Stimulated activated CD4-positive, alpha-beta T cell treated with anti-CD3 and anti-CD28 coated beads, TNF-alpha, amount 100 ng/mL, for 48 hours (primary cell): ENCODE measurements at places on chromosomes 11 and 22.

DNA sequence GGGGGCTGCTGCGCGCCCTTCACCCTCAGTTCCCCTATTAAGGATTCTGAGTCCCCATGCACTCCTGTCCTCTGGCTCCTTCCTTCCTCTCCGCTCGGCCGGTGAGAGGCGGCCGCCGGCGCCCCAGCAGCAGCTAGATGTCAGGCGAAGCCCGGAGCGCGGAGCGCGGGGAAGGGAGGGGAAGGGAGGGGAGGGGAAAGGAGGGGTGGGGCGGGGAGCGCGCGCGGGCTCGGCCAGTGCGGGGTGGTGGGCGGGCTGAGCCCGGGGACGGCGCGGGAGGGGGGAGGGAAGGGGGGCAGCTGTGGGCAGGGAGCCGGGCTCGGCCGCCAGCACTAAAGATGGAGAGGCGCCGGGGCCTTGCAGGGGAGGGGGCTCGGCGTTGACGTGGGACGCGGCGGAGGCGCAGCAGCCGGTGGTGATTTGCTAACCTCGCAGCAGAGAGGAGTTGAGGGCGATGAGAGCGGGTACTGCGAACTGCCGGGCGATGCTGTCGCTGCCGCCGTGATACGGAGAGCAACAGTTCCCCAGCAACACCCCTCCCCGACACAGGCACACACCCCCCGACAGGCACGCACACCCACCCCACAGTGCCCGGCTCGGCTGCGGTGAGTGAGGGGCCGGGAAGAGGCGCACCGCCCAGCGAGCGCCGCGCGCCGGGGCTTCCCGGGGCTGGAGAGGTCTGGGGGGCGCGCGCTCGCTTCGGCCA is at the start of gene ZBTB16:
Gene ZBTB16 (plus strand): TSS at position 434 of the 706 bp plus-strand sequence. CDS start 3,590 bp downstream, outside the sequence.
- no peak for DNase-seq

DNA sequence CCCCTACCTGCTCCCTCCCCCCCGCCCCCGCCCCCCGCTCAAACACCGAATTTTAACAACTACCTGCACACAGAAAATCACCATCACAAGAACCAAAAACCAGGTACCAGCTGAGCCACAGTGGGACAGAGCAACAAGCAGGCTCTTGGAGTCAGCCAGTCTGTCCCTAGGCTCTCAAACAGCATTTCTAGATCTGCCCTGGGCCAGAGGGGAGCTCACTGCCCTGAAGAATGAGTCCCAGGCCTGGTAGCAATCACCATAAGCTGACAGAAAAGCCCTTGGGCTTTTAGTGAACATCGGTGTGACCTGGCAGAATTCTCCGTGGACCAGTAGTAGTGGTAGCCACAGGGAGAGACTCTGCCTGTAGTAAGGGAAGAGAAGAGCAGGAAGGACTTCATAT is 58.3 kb downstream of the C11orf87 start:
- DNase-seq: no peak

- no peak for DNase-seq
Measured at GRCh38 chr11:133608496-133608895, 76.2 kb upstream of the OPCML start.

DNA sequence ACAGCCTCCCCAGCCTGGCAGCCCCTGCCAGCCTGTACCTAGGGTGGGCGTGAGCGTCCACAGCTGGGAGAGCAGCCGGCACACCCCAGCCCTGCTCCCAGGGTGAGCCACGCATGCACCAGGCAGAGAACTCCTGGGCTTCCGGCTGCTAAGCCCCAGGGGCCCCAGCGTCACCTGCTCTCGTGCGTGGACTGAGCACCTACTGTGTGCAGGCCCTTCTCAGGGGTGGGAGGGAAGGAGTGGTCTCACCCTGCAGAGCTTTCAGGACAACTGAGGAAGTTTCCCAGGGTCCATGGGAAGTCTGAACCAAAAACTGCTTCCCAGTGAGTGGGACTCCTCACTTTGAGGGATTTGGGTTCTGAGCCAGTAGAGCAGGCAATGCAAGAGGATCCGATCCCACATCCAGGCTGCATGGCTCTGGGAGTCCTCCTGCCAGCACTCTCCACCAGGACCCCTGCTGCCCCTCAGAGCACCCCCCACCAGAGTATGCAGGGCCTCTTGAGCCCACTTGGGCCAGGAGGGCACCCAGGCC is 47.1 kb upstream of the PRODH start:
- DNase-seq: no peak

DNA sequence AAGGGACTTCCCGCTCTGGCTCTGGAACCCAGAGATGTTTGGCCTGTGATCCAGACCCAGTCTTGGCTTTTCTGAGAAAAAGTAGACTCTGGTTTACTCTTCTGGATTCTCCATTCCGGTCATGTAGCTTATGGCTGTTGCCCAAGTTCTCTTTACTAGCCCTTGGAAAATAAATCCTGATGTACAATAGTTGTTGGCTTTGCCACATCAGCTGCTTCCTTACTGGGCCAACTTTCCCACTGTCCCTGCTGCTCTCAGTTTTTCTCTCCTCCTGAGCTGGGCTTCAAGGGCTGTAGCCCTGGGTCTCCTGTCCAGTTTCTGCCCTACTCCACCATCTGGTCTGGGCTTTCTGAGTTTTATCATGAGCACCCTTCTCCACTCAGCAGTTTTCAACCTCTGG is 12.5 kb downstream of the PATZ1 start:
- no peak for DNase-seq

GRCh38 chr11:64534950-64535349 is 56.1 kb upstream of the SLC22A12 start:
- DNase-seq: no peak

DNA sequence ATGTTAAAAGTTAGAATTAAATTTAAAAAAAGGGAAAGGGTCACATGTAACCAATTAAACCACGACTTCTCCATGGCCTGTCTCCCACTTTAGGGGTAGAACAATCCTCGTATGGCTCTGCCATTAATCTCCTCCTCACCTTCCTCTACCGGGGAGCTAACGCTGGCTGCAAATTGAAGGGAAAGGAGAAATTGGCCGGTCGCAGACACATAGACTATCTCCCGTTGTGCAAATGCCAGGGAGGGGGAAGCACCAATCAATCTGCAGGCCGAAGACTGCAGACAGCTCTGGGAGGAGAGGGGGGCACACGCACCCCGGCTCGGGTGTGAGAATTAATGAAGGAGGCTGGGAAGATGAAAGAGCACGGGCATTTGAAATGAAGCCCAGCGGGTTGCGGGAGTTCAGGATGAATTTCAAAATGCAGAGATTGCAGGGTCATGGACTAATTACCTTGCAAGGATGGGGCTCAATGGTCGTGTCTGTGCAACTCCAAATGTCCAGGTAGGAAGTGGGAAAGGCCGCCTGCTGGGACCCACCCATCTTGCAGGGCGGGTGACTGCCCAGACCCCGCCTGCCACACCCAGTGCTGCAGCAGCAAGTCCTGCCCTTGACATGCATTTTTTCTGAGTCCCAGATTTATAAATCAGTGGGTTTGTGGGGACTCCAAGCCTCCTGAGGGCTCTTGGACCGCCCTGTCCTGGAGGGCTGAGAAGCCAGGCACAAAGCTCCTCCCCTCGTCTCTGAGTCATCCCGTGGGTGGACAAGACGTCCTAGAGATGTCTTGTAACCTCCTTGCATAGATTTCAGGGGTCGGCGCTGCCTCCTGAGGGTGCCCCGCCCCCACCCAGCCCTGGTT is 534.2 kb downstream of the TBC1D22A start:
- DNase-seq: no peak

- DNase-seq: no peak
Measured at GRCh38 chr22:21099578-21099977, 53.8 kb downstream of the LRRC74B start.

GRCh38 chr11:72578991-72579815 is 95.0 kb downstream of the PDE2A start:
- no peak for DNase-seq

- DNase-seq: no peak
Measured at GRCh38 chr11:81237139-81237538, 1496.5 kb downstream of the FAM181B start.

DNA sequence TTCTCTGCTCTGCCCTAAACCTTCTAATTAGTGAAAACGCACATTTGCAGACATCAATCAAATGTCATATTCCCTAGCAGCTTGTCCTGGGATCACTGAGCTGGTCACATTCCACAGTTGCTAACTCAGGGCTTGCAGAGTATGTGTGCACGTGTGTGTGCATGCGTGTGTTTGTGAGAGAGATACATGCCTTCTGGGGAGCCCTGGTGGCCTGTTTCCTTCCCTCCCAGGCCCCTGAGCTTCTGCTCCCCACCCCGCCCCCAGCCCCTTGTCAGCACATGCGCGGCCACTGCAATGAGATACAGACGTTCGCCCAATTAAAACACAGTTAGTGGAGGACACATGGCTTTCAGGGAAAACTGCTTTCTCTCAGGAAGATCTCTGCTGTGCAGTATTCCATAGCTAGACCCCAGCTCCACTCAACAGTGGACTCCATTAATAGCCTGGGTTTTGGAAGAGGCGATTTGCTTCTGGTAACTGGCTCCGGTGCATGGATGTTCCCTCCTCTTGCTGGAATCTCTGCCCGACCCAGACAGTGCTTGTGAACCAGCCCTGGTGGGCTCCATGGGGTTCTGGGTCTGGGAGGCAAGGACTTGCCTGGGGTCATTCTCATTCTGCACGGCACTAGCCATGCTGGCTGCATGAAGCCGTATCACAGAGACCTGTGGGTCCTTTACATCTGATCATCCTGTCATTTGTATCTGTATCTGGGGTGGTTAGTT is 17.7 kb downstream of the LRP5 start:
- DNase-seq: no peak

DNA sequence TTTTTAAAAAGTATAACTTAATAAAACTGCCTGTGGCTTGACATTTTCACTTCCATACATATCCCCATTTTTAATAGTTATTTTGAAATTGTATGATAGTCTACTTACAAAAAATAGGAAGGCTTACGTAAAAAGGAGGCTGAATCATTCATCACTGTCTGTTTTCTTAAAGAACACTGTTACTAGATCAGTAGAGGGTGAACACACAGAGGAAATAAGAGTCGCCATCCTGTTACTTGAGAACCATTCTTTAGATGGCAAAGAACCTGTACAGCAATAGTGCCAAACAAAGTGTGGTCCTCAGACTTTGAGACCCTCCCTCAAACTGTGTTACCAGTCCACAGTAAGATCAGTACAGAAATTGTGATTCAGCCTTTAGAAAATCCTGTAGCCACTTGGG is 180.7 kb downstream of the PGR start:
- no peak for DNase-seq

- no peak for DNase-seq
Measured at GRCh38 chr11:60987577-60988277, 16.2 kb downstream of the CD6 start.

- no peak for DNase-seq
Measured at GRCh38 chr11:1737080-1737757, 13.2 kb downstream of the IFITM10 start.

- no peak for DNase-seq
Measured at GRCh38 chr11:9576701-9577381, 3.4 kb downstream of the WEE1 start.

GRCh38 chr11:68287419-68287818 is 15.6 kb upstream of the C11orf24 start:
- no peak for DNase-seq

DNA sequence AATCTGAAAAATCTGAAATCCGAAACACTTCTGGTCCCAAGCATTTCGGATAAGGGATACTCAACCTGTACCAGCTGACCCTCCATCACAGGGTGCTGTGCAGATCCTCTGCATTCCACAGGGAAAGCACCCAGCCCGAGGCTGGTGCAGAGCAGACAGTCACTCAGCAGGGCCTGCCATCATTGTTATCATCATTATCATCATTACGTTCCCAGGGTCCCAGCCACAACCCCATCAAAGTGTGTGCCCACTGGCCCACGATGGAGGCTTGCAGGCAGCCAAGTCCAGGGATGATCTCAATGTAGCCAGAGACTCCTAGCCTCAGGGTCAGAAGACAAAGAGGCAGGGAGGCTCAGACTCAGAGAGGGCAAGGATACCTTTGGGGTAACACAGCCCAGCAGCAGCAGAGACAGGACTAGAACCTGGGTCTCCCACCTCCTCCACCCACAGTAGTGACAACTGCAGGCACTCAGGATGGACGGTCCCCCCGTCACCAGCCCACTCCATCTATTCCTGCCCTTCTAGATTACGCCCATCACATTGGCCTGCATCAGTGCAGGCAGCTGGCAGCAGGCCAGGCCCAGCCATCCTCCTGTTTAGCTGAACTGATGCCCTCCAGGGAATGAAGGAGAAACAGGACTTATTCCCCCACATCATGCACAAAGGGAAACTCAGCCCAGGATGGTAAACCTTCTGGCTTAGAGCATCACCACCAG is 10.3 kb downstream of the GAL3ST1 start:
- DNase-seq: no peak

GRCh38 chr11:31870609-31871309 is 59.6 kb upstream of the PAX6 start:
- no peak for DNase-seq

GRCh38 chr11:122923302-122923701 is 40.7 kb downstream of the JHY start:
- no peak for DNase-seq

DNA sequence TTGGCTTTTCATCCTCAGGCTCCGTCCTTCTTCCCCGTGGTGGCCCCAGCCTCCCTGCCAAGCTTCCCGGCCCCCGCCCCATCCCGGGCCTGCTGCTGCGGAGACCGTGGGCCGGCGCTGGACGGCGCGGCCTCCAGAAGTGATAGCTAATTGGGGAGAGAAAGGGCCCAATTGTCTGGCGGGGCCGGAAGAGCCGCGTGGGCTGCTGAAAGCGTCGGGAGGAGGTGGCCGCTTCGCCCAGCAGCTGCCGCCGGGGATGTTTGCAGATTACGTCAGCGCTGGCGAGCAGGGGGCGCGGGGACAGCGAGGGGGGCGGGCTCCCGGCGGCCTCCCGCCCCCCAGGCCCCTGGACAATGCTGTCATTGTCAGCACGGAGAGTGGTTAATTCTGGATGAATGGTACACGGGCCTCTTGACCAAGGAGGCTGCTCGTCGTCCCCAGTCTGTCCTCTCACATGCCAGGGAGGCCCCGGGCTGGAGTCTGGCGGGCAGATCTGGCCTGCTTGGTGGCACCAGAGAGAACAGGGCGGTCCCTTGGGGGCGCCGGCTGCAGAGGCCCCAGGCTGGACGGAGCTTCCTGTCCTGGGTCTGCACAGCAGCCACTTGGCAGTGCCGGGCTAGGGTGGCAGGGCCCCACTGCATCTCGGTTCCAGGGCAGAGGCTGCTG is 1.6 kb downstream of the SMIM38 start:
- no peak for DNase-seq

- no peak for DNase-seq
Measured at GRCh38 chr11:74434528-74434927, 32.8 kb downstream of the KCNE3 start.

- DNase-seq: no peak
Measured at GRCh38 chr11:63490551-63491239, at the start of gene PLAAT5. Gene PLAAT5, minus strand, starts transcription at chr11:63491167. Its CDS starts 133 bp downstream, at chr11:63491034.
